ENCODE measurements at places on chromosomes 1 and 21.

GRCh38 chr1:110134050-110134595 lies 16.2 kb upstream of the SLC6A17 start:
- DNase-seq, result peak; percentile 49

- peak; percentile 71 for DNase-seq
These were observed 2.7 kb downstream of the IL10RB start for GRCh38 chr21:33268737-33269441.

DNA sequence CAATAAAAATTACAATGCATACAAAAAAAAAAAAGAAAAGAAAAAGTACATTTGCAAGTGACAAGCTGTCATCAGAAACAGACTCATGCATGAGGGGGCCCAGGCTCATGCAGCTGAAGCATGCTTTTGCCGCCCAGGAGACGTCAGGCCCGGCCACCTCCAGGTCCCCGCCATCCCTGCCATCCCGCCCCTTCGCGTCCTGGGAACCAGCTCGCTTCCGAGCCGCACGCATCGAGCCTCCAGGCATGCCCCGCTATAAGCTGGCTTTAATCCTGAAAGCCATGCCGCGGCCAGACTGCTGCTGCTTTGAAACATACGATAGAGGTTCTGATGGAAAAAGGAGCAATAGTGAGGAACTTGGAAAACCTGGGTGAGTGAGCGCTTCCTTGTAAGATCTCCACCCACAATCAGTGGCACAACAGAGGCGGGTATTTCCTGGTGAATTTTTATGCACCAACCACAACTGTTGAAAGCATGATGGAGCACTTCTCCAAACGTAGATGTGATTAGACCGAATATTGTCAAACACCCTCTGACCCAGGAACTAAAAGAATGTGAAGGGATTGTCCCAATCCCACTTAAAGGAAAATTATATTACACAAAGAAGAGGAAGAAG lies 113.7 kb downstream of the FAF1 start:
- no peak for DNase-seq

DNA sequence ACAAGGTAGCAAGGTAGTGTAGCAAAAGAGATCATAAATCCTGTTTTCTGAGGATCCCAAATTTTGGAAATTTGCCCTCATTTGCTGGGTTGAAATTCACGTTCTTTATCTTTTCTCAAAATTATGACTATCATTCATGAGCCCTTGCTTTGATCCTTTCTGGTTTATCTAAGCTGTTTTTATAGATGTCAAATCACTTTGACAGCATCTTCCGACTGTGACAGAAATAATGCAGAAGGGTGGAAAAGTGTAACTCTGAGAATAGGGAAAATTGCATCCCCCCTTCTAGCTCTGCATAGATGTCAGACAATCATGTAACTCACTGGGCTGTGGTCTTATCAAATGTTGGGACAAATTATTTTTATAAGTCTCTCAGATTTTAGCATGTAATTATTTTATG lies 550.1 kb downstream of the OMA1 start:
- DNase-seq, result no peak

DNA sequence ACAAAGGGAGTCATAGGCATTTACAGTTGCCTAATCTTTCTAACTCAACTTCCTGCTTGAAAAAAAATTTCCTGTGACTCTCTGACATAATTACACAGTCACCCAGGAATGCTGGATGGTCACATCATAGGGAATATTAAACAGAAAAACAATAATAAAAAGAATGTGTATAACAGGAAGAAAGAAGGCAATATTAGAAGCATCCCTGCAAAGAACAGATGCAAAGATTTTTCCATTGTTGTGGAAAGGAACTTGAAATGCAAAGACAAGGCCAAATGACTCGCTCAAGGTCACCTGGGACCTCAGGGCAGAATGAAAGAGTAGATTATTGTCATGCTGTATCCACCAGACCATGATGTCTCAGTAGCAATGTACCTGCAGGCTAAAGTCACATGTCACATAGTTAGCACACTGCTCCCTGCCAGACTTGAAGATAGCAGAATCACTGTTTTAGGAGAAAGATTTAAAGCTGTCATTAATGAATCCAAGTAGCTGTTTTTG lies 184.3 kb downstream of the CYYR1 start:
- no peak for DNase-seq

DNA sequence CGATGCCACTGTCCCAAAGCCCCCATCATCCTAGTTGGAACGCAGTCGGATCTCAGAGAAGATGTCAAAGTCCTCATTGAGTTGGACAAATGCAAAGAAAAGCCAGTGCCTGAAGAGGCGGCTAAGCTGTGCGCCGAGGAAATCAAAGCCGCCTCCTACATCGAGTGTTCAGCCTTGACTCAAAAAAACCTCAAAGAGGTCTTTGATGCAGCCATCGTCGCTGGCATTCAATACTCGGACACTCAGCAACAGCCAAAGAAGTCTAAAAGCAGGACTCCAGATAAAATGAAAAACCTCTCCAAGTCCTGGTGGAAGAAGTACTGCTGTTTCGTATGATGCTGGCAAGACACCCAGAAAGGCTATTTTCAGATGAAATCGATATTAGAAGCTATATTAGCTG lies 8.1 kb downstream of the RHOU start:
- DNase-seq, result no peak
